SJCRH30 (cell line): ENCODE measurements at places on chromosomes 3 and 15. TPM values are rescaled to one million over a fixed set of nuclear protein-coding genes. Genes with fewer than 3 reads are reported as not detected.

TRAIP gene
- 14.5 and 15.6 TPM in 2 replicates for total RNA-seq

CADM2 gene
- total RNA-seq: 12.0 and 20.8 TPM in 2 replicates

- H3K27ac ChIP-seq: peak within 1 kb of the TSS; percentile 84
- H3K4me3 ChIP-seq: peak within 1 kb of the TSS; percentile 92
- DNase-seq: peak; percentile 82
- peaks cover 9% of the 10 kb centered on the region for H3K4me1 ChIP-seq
- H3K36me3 ChIP-seq: no peaks in the 10 kb centered on the region; the same call in 1 of the 2 replicates
- no peaks in the 10 kb centered on the region for H3K27me3 ChIP-seq
Observed at GRCh38 chr3:148991219-148992026, at the start of gene GYG1. Gene GYG1, plus strand, starts transcription at chr3:148991540. Its CDS starts 101 bp downstream, at chr3:148991641.

DNA sequence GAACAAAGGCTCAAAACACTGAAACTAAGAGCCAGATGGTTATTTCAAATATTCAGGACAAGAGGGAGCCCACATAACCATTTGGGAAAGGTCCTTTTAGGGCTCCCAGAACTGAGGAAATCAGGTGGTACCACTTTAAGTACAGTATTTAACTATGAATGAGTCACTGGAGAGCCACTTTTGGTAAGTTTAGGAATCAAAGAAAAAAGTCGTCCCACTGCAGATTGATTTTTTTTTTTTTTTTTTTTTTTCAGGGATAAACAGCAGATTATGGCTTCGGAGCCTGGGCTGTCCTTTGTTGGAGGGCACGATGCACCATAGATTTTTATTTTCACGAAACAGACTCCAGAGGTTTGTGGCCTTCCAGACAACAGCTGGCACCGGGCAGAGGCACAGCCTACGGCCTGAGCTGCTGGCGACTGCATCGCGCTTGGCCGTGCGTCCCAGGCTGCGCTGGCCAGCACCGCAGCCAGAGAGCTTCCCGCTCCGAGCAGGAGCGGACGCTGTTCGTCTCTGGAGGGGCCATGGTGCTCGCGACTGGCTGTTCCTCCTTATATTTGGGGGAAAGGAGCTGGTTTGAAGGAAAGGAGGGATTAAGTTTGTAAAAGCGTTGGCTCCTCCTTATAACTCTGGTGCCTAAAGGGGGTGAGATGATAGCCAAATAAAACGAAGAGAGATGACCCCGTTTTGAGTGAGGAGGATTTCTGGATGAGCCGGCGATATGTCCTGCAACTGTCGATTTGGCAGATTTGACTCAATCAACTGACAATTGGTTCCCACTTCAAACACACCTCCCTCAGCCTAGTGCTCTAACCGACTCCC, 152.9 kb upstream of the GOLIM4 start:
- H3K36me3 ChIP-seq: no peaks in the 10 kb centered on the region
- peak; percentile 33 for DNase-seq
- H3K4me1 ChIP-seq: no peaks in the 10 kb centered on the region
- peak overlapping the region; percentile 63 for H3K4me3 ChIP-seq
- H3K27ac ChIP-seq: no peak overlapping the region

DNA sequence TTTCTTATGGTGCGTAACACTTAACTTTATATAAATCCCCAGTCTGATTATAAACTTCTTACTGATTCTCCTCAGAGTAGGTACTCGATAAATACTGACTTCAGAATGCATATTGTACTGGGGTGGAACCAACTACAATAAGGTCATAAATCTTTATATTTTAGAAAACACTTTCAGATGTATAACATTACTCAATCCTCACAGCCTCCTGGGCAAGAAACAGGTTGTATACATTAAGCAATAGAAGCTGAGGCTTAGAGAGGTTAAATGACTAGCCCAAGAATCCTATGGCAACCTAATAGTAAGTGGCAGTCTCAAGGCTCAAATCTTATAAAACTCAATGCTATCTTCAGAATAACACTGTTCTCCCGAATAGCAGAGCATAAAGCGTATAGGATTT, 9.1 kb downstream of the VPS13C start:
- H3K27ac ChIP-seq: no peak overlapping the region
- no peak overlapping the region for H3K4me3 ChIP-seq
- no peaks in the 10 kb centered on the region for H3K27me3 ChIP-seq
- DNase-seq: no peak

- no peak overlapping the region for H3K27ac ChIP-seq
- no peak for DNase-seq
- no peak overlapping the region for H3K4me3 ChIP-seq
Observed at GRCh38 chr3:129230311-129231019, 18.9 kb upstream of the COPG1 start.

DNA sequence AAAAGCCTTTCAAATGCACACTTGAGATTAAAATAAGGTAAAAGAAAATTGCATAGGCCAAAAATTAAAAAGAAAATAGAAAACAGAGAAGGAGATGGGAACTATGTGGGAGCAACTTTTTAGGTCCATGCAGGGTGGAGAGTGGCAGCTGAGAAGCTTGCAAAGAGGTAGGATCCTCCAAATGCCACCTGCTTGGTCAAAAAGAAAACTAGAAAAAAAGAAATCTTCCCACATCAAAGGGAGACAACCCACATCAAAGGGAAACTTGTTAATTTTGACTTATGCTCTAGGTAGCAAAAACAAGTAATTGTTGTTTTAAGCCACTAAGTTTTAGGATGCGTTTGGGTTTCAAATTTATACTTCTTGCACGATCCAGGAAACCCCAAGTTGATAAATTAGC, 342.9 kb downstream of the IL20RB start:
- peaks cover 7% of the 10 kb centered on the region for H3K4me1 ChIP-seq
- H3K27ac ChIP-seq: no peak overlapping the region
- no peaks in the 10 kb centered on the region for H3K27me3 ChIP-seq
- no peaks in the 10 kb centered on the region for H3K36me3 ChIP-seq
- H3K4me3 ChIP-seq: no peak overlapping the region

GRCh38 chr3:155391551-155391958, 98.1 kb upstream of the STRIT1 start:
- peak; percentile 56 for DNase-seq
- no peak overlapping the region for H3K4me3 ChIP-seq
- H3K4me1 ChIP-seq: peaks cover 21% of the 10 kb centered on the region
- no peaks in the 10 kb centered on the region for H3K27me3 ChIP-seq

- no peak for DNase-seq
- H3K36me3 ChIP-seq: no peaks in the 10 kb centered on the region
- H3K27ac ChIP-seq: no peak overlapping the region
- peak overlapping the region; percentile 3; the same call in 1 of the 2 replicates for H3K4me3 ChIP-seq
- H3K4me1 ChIP-seq: peaks cover 22% of the 10 kb centered on the region
Observed at GRCh38 chr3:52006017-52006819, 10.5 kb upstream of the RPL29 start.

SEMA3G gene
- 0.03 and 0.10 TPM in 2 replicates for total RNA-seq

DNA sequence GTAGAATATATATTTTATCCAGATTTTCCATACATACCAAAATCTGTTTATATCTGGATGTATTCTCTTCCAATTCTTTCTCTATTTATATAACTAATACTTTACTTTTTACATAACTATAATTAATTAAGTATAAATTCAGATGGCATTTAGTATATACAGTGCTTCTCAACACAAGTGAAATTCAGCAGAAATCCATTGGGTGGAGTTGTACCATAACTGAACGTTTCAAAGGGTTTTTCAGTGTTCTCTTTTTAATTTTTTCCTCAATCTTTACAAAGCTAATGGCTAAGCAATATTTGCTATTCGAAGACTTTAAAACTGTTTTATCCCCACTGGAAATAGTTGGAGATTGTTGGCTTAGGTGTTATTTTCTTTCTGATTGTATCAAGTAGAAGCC, 13.9 kb upstream of the ZBBX start:
- H3K27ac ChIP-seq: no peak overlapping the region
- no peak overlapping the region for H3K4me3 ChIP-seq
- H3K36me3 ChIP-seq: no peaks in the 10 kb centered on the region
- DNase-seq: no peak

CCDC174 gene
- 11.4 and 16.6 TPM in 2 replicates for total RNA-seq

CD96 gene
- 0.28 and 0.33 TPM in 2 replicates for total RNA-seq

ALG3 gene
- total RNA-seq: 37.0 and 38.2 TPM in 2 replicates

DNA sequence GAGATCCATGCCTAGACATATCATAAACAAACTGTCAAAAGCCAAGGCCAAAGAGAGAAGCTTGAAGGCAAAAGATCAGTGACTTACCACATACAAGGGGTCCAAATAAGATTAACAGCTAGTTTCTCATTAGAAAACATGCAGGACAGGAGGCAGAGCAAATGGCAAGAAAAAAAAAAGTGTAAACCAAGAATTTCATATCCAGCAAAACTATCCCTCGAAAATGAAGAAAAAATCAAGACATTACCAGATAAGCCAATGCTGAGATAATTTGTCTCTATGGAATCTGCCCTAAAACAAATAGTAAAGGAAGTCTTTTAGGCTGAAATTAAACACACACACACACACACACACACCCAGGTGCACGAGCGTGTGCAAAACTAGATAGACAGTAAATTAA, 99.6 kb upstream of the NSMCE3 start:
- H3K4me1 ChIP-seq: no peaks in the 10 kb centered on the region
- no peak overlapping the region for H3K27ac ChIP-seq
- no peak for DNase-seq

- no peak overlapping the region for H3K4me3 ChIP-seq
- no peaks in the 10 kb centered on the region for H3K27me3 ChIP-seq
- peak; percentile 57 for DNase-seq
Observed at GRCh38 chr3:195876297-195877064, 31.9 kb downstream of the TNK2 start.

FAM162A gene
- 73.0 and 80.6 TPM in 2 replicates for total RNA-seq

DNA sequence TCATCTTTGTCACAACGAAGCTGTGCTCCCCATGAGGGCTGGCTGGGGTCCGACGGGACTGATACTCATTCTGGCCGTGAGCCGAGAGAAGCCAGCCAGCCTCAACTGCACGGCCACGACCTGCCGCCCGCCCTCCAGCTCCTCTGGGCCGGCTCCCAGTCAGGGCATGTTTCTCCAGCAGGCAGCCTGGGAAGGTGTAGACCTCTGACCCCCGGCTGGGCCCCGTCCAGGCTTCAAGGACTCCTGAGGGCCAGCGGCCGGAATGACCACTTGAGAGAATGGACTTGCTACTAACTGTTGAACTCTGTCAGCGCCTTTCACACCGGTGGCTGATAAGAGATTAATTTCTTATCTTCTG, 18.1 kb upstream of the MUC4 start:
- no peak overlapping the region for H3K4me3 ChIP-seq
- H3K27ac ChIP-seq: no peak overlapping the region
- H3K27me3 ChIP-seq: 0 out of 2 replicates have a peak, but pooled peaks cover 3% of the 10 kb centered on the region
- no peak for DNase-seq
